ENCODE measurements at places on chromosomes 5 and 9. TPM values are rescaled to one million over a fixed set of nuclear protein-coding genes. Genes with fewer than 3 reads are reported as not detected.
A peak's percentile ranks its signal among the peaks of the same experiment; 100 is the strongest.

GRCh38 chr9:86470326-86470725 lies 116.1 kb upstream of the TUT7 start:
- H3K4me1 ChIP-seq, result peaks cover 16% of the 10 kb centered on the region
- H3K27ac ChIP-seq, result peak overlapping the region; percentile 26
- DNase-seq, result no peak

GRCh38 chr9:38158628-38159027 lies 89.6 kb upstream of the SHB start:
- H3K27me3 ChIP-seq, result no peaks in the 10 kb centered on the region
- DNase-seq, result no peak
- no peak overlapping the region for H3K4me3 ChIP-seq
- no peak overlapping the region for H3K27ac ChIP-seq
- no peaks in the 10 kb centered on the region for H3K4me1 ChIP-seq
- H3K36me3 ChIP-seq, result no peaks in the 10 kb centered on the region

DNA sequence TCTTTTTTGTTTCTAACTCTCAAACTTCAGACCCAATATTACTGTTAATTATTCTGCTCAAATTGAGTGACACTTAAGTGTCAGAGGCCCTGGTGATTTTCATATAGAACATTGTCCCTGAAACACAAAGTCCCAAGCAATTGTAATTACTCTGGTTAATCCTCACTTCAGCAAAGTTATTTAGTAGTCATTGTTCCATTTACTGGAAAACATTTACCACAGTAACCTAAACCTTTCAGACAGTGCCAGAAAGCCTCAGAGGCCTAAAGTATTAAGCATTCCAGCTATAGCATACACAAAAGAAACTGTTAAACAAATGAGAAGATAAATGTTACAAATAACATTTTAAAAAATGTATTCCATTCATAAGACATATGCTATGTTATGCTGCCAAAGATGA lies 237.2 kb upstream of the CDH6 start:
- DNase-seq, result no peak
- no peak overlapping the region for H3K4me3 ChIP-seq
- no peaks in the 10 kb centered on the region for H3K36me3 ChIP-seq
- no peaks in the 10 kb centered on the region for H3K4me1 ChIP-seq
- no peak overlapping the region for H3K27ac ChIP-seq
- no peaks in the 10 kb centered on the region for H3K27me3 ChIP-seq

- no peaks in the 10 kb centered on the region for H3K4me1 ChIP-seq
- H3K27me3 ChIP-seq, result no peaks in the 10 kb centered on the region
- no peak overlapping the region for H3K27ac ChIP-seq
- no peak for DNase-seq
- H3K36me3 ChIP-seq, result no peaks in the 10 kb centered on the region
- no peak overlapping the region for H3K4me3 ChIP-seq
These were observed 65.9 kb downstream of the PRKACG start for GRCh38 chr9:68947842-68948569.

GRCh38 chr5:19739671-19740070 lies 248.3 kb downstream of the CDH18 start:
- no peak overlapping the region for H3K4me3 ChIP-seq
- DNase-seq, result no peak
- H3K27me3 ChIP-seq, result no peaks in the 10 kb centered on the region
- no peaks in the 10 kb centered on the region for H3K36me3 ChIP-seq

Gene PCDHGB3
- total RNA-seq, result 2.5 TPM

Gene BTNL3
- not detected for total RNA-seq
